ENCODE measurements at places on chromosomes 1 and 21. TPM values are rescaled to one million over a fixed set of nuclear protein-coding genes. Genes with fewer than 3 reads are reported as not detected.

GRCh38 chr1:50972766-50973165 lies 2.7 kb downstream of the CDKN2C start:
- H3K36me3 ChIP-seq: no peaks in the 10 kb centered on the region
- H3K27ac ChIP-seq: no peak overlapping the region
- H3K27me3 ChIP-seq: no peaks in the 10 kb centered on the region
- no peak overlapping the region for H3K4me3 ChIP-seq
- peaks cover 37% of the 10 kb centered on the region for H3K4me1 ChIP-seq

- no peak for DNase-seq
- no peaks in the 10 kb centered on the region for H3K27me3 ChIP-seq
- H3K4me1 ChIP-seq: no peaks in the 10 kb centered on the region
- H3K4me3 ChIP-seq: no peak overlapping the region
Measured at GRCh38 chr1:42887366-42887765, 41.0 kb downstream of the ZNF691 start.

GRCh38 chr1:217078078-217078690 lies 355.0 kb upstream of the ESRRG start:
- no peaks in the 10 kb centered on the region for H3K4me1 ChIP-seq
- DNase-seq: no peak
- no peak overlapping the region for H3K4me3 ChIP-seq
- no peaks in the 10 kb centered on the region for H3K36me3 ChIP-seq
- no peaks in the 10 kb centered on the region for H3K27me3 ChIP-seq

DNA sequence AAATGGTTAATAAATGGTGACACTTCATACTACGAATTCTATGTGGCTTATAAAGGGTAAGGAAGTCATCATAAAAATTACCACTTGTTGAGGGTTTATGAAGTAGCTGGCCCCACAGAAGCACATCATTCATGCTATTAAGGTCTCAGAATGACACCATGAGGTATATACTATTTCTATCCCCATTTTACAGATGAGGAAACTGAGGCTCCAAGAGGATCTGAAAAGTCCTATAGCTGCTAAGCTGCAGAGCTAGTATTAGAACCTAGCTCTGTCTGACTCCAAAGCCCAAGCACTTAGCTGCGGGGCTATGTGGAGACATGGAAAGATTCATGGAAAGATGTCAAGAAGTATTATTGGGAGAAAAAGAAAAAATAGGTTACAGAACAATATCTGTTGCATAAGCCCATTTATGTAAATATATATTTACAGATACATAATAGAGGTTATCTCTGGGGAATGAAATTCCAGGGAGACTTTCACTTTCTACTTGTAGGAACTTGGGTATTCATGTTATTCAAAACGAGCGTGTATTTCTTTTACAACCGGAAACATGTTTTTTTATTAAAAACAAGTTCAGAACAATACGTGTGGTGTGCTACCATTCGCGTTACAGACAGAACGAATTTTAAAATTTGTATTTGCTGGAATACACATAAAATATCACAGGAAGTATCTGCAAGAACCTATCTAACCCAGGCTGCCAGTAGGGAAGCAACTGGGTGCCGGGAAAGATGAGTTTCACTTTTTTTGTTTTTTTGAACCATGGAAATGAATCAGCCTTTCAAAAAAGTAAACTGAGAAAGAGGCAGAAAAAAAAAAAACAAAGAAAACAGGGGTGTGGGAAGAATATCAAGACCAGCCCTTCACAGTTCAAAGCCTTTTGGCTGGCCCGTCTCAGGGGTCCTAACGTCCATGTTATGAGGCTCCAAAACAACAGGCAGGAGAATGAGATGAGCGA lies 13.4 kb downstream of the SPOCD1 start:
- H3K27ac ChIP-seq: no peak overlapping the region
- no peak for DNase-seq
- no peak overlapping the region for H3K4me3 ChIP-seq
- H3K4me1 ChIP-seq: no peaks in the 10 kb centered on the region

- H3K27ac ChIP-seq: no peak overlapping the region
- no peaks in the 10 kb centered on the region for H3K27me3 ChIP-seq
- peaks cover 62% of the 10 kb centered on the region for H3K36me3 ChIP-seq
- H3K4me3 ChIP-seq: no peak overlapping the region
- no peak for DNase-seq
- no peaks in the 10 kb centered on the region for H3K4me1 ChIP-seq
Measured at GRCh38 chr1:110012100-110012780, 22.2 kb upstream of the STRIP1 start.

The LRRC71 gene
- total RNA-seq: not detected

The LMX1A gene
- total RNA-seq: not detected
